Cerebellar nuclear complex (tissue), 1 donor: ENCODE measurements at places on chromosomes 4 and X.

GRCh38 chrX:39869846-39870601, 227.7 kb downstream of the BCOR start:
- DNase-seq, result no peak

GRCh38 chrX:9267415-9267814, 197.4 kb upstream of the TBL1X start:
- DNase-seq, result no peak

- no peak for DNase-seq
These were observed 473.9 kb upstream of the FTHL17 start for GRCh38 chrX:31545726-31546125.

- no peak for DNase-seq
These were observed 168.3 kb downstream of the BTC start for GRCh38 chr4:74625981-74626380.
